ENCODE measurements at places on chromosomes 13 and 19. TPM values are rescaled to one million over a fixed set of nuclear protein-coding genes. Genes with fewer than 3 reads are reported as not detected.

DNA sequence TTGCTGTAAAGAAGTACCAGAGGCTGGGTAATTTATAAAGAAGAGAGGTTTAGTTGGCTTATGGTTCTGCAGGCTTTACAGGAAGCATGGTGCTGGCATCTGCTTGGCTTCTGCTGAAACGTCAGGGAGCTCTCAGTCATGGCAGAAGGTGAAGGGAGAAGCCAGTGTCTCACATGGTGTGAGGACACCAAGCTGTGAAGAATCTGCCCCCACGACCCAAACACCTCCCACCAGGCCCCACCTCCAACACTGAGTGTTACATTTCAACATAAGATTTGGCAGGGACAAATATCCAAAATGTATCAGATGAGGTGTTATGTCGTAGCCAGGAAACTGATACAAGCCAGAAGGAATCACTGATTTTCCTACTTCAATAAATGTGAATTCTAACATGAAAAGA lies 136.5 kb downstream of the CYSLTR2 start:
- no peak for DNase-seq

GRCh38 chr13:39631307-39631706 lies 24.2 kb upstream of the COG6 start:
- no peak for DNase-seq

DNA sequence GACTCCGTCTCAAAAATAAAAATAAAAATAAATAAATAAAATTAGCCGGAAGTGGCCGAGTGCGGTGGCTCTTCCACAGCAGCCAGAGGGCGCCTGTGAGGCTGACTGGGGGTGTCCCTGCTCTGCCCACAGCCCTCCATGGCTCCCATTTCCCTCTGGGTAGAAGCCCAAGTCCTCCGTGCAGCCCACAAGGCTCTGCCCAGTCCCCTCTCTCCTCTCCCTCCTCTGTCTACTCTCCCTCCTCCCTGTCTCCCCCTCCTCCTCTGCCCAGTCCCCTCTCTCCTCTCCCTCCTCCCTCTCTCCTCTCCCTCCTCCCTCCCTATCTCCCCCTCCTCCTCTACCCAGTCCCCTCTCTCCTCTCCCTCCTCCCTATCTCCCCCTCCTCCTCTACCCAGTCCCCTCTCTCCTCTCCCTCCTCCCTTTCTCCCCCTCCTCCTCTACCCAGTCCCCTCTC lies 20.4 kb downstream of the MISP start:
- DNase-seq: no peak

DNA sequence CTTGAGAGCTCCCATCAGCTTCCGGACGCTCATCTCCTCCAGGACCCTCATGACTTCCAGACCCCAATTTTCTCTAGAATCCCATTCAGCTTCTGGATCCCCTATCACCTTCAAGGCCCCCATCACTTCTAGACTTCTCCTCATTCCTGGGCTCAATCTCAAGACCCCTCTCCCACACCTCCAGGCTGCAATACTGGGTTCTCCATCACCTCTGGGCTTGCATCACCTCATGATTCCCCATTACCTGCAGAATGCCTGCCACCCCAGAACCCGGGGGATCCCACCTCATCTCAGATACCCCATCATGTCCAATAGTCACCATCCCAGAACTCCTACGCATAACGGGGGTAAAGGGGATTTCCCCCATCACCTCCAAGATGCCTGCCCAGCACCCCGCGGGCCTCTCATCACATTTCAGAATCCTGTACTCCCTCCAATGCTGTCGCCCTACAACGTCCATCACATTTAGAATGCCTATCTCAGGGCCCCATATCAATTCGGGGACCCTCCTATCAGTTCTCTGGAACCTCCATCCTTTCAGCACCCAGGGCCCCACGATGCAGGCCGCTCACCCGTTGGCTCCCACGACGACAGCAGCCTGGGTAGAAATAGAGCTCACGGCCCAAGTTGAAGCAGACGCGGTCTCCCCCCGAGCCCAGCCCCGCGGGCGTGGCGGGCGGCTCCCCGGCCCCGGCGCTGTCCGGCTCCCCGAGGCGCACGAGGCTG lies 738 bp downstream of the DMWD start:
- DNase-seq: no peak

Gene ACTMAP
- 4.7 TPM for total RNA-seq

DNA sequence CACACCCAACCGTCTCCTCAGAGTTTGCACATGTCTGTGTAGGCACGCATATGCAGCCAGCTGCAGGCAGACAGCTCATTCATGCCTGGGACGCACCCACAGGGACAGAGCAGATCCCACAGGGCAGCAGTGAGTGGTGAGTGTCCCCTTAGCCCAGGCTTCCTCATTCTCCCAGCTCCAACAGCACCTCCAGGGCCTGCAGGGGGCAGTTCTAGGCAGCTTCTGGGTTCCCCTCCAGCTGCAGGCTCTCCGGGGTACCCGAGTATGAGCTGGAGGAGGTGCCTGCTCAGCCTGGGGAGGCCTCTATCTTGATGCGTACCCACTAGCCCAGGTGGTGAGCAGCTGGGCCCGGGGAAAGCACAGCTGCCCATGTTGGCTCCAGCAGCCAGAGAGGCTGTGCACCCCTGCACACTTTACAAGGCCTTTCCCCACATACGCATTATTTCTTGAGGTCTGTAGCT lies 1.3 kb upstream of the SHANK1 start:
- peak; percentile 35 for DNase-seq

Gene SH2D3A
- not detected for total RNA-seq

Gene RNF113B
- not detected for total RNA-seq

Gene FCGBP
- 102 TPM for total RNA-seq

Gene C19orf18
- 1.0 TPM for total RNA-seq

DNA sequence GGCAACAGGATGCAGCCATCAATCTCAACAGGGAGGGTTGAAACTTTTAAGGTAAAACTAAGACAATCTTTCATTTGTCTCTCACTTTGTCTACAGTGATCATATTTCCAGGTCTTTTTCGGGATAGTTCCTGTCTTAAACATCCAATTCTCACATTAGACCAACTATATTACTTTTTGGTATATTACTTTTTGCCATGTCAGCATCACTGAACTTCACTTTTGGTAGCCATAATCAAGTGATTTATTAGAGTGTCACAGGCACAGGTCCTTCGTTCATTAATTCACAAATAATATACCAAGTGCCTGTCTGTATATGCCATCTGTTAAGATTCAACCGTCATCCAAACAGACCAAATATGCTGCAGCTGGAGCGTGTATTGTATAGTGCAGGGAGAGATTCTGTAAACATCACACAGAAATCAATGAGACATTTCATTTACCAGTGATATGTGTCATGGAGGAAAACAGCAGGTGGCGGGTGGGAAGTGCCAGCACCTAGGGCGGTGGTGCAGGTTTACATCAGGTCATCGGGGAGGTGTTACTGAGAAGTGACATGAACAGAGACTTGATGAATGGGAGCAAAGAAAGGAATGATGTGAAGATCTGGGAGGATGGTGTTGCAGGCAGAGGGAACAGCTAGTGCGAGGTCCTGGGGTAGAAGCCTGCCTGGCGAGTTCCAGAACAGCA lies 24.9 kb downstream of the ARHGEF7 start:
- DNase-seq: no peak

Gene KLK4
- not detected for total RNA-seq

GRCh38 chr13:41150058-41150457 lies 17.5 kb upstream of the KBTBD6 start:
- DNase-seq: no peak

- no peak for DNase-seq
These were observed 17.5 kb downstream of the CUL4A start for GRCh38 chr13:113226873-113227450.

DNA sequence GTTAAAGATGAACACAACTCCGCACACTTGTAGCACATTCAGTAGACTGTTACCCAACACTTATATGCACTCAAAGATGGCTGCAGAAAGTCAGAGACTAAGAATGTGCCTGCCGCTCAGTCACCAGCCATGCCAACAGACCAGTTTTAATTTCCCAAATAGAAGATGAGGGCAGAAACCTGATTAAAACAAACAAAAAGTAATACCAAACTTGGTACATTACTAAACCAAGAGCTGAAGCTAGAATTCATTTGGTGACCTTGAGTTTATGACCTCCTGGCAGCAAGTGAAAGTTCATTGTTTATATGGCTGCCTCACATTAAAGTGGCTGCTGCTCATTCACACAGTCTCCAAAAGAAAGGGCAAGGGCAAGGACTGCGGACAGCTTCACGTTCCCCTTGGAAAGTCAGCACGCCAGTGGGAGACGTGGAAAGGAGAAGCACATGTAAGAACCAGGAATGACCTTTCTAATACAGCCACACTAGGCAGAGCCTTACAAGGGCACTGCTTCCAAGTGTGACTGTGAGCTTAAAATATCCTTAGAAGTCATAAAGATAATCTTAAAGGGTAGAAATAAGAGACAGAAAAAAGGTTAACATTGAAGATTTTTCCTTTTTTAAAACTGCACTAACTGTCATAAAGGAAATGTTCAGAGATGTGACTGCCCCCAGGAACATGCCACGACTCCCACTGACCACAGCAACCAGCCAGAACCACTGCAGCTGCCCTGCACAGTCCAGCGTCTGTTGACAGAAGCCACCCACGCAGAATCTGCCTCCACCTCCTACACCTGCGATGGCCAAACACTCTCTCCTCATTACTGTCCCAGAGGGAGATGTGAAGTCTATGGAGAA lies 73.5 kb downstream of the STK24 start:
- DNase-seq: no peak

DNA sequence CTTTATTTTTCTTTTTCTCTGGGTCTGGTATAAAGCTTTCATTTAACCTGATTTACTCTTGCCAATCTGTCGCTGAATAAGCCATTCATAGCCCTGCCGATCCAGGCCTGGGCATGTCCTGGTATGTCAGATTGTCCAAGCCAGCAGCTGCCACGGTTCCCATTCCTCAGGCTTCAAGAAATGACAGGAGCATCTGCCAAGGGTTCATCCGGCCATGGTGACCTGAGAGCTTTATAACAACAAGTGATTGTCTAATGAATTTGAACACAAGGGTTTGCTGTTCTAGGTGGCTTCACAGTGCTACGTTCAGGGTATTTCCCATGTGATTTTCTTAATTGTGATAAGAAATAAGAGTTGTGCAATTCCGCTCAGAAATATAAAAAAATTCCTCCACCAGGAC lies 20.0 kb downstream of the PNMA8A start:
- no peak for DNase-seq

DNA sequence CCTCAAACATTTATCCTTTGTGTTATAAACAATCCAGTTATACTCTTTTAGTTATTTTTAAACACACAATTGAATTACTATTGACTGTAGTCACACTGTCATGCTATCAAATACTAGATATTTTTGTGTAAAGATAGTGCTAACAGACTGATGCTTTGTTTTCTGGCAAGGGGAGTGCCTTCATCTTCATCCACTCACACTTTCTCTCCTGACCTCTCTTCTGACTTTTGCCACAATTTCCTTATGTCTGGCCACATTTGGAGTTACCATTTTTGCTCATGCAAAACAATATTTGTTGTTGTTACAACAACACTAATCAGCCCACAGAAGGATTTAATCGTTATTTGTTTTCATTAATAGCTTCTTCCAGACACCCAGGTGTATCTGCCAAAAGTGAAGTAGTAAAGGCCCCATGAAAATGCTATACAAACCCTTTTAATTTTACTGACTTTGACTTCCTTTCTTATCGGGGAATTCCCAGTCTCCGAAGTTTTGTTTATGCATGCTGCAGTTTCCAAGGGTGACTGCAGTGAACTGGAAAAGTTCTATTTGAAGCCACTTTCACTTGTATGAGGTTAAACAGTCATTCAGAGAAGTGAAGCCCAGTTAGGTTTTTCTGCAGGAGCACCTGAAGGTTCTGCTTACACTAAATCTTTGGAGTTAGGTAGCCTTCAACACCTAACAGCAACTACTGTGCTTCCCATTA lies 66.1 kb upstream of the FRY start:
- no peak for DNase-seq

GRCh38 chr19:33459222-33460090 lies 62.1 kb downstream of the PEPD start:
- peak; percentile 6 for DNase-seq
